ENCODE measurements at places on chromosomes 1 and 21.

GRCh38 chr1:221786647-221787046 is 44.8 kb upstream of the DUSP10 start:
- no peak for DNase-seq

GRCh38 chr1:10415211-10415930 is 14.9 kb upstream of the CENPS start:
- no peak for DNase-seq

GRCh38 chr1:203440771-203441170 is 34.8 kb upstream of the PRELP start:
- no peak for DNase-seq

- DNase-seq = no peak
Observed at GRCh38 chr1:11373895-11374747, 101.1 kb downstream of the UBIAD1 start.

- no peak for DNase-seq
Observed at GRCh38 chr1:47416319-47417169, 459 bp downstream of the FOXE3 start.

GRCh38 chr1:94694226-94694915 is 125.8 kb upstream of the SLC44A3 start:
- DNase-seq = no peak

DNA sequence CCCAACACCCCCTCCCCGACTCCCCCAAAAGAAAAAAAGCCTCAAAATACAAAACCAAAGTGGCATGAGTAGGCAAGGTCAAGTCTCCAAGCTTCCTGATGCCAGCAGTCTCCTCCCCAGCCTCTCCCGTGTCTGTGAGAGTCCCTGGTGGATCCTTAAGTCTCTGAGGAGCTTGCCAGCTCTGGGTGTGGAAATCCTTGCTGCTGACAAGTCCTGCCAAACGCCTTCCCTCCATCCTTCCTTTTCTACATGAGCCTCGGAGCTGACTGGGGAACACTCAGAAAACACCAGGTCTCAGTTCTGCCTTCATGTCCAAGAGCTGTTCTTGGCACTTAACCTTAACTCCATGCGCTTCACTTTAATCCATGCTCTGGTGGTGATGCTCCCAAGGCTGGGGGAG is 3.7 kb upstream of the ETV3L start:
- DNase-seq = no peak

DNA sequence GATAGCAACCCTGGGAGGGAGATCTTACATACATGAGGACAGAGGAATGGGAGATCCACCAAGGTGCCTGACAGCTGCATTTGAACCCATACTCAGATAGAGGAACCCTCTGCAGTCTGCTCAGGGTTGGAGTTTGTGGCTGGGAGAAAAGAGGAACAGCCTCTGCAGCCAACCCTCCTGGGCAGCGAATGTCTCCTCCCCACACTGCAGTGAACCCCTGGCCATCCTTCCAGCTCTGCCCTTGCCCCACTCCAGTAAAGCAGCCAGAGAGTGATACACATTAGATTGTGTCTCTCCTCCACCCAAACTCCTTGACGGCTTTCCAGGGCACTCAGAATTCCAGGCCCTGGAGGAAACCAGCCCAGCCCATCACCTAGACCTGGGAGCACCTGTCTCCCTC is 137.7 kb downstream of the RUNX1 start:
- DNase-seq = no peak

DNA sequence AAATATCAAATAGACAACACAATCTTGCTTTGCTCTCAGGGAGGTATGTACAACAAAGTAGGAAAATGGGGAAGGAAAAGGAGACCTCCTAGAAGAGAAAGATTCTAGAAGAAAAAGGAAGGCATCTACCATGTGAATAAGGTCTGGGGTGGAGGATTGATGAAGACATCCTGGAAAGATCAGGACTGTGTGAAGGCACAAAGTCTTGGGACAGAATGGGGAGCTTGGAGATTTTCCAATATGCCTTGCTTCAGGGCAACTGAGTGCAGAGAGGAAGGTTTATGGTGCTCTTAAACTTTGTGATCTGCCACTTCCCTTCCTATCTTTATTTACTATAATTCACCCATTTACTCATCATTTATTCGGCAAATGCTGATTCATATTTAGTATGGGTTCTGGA is 352.0 kb downstream of the PLPP3 start:
- DNase-seq = no peak

DNA sequence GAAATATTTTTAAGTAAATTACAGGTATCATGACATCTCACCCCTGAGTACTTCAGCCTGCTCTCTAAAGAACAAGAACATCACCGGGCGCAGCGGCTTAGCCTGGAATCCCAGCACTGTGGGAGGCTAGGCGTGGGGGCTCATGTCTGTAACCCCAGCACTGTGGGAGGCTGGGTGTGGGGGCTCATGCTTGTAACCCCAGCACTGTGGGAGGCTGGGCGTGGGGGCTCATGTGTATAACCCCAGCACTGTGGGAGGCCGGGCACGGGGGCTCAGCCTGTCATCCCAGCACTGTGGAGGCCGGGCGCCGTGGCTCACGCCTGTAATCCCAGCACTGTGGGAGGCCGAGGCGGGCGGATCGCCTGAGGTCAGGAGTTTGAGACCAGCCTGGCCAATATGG is 7.7 kb upstream of the CDK11B start:
- DNase-seq = no peak

GRCh38 chr1:243844186-243844585 is 5.9 kb downstream of the AKT3 start:
- no peak for DNase-seq

- no peak for DNase-seq
Observed at GRCh38 chr1:156959414-156959813, 39.0 kb downstream of the LRRC71 start.

GRCh38 chr21:41232013-41232412 is 64.1 kb downstream of the BACE2 start:
- no peak for DNase-seq

GRCh38 chr1:45864167-45865106 is 61.0 kb downstream of the MAST2 start:
- DNase-seq = no peak

DNA sequence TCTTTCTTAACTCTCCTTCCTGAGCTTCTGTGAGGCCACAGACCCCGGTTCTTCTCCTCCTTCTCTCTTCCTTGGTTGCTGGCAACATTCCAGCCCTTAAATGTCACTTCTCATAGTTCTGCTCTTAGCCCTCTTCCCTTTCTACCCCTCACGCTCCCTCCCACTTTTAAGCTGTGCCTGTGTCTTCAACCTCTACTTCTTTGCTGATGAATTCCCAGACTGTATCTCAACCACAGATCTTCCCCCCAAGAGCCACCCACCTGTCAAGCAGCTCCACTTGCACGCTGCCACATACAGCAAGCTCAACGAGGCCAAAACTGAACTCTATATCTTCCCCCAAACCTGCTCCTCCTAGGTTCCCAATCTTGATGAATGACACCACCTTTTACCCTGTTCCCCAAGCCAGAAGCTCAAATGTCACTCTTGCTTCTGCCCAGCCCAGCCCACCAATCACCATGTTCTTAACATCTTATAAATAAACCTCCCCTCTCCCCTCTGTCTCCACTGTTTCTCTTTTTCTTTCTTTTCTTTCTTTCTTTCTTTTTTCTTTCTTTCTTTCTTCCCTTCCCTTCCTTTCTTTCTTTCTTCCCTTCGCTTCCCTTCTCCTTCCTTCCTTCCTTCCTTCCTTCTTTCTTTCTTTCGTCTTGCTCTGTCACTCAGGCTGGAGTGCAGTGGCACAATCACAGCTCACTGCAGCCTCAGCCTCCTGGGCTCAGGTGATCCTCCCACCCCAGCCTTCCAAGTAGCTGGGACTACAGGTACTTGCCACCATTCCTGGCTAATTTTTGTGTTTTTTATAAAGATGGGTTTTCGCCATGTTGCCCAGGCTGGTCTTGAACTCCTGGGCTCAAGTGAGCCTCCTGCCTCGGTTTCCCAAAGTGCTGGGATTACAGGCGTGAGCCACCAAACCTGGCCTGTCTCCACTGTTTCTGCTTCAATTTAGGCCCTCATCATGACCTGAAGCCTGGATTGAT is 19.8 kb upstream of the PTP4A2 start:
- no peak for DNase-seq
